Umbilical cord (tissue), 2 donors: ENCODE measurements at places on chromosomes 12 and 14. TPM values are rescaled to one million over a fixed set of nuclear protein-coding genes. Genes with fewer than 3 reads are reported as not detected.

- DNase-seq: no peak
These were observed 9.2 kb upstream of the ADAM21 start for GRCh38 chr14:70442750-70443149.

The TAS2R42 gene
- 2.4 TPM for total RNA-seq

DNA sequence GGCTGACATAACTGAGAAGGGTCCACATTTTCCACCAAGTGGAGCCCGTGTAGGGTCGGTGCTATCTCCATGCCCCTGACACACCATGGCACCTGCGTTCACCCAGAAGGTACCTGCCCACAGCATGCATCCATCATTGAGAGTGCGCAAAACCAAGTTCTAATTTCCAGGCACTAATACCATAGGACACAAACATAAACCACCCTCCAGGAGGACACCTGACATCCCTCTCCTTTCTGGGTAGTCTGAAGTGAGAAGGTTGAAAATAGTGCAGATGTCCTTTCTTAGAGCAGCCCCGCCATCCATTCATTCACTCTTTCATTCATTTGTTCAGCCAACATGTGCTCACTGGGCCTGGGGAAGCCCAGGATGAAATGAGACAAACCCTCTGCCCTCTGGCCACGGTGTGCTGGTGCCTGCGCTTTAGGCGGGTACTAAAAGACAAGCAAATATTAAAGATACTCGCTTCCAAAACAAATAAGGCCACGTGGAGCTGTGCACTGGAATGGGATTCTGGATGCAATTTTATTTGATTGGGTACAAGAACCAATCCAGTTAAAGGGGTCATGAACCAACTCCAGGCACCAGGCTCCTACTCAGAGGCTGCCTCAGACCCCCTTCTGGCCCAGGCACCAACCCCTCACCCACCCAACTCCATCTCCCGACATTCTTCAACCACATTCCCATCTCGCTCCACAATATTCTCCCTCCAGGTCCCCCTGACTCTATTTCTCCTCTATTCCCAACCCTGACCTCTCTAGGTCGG is 1.2 kb downstream of the TTC7B start:
- no peak for DNase-seq

The MIPOL1 gene
- total RNA-seq: 65.0 TPM

The RNU4-1 gene
- total RNA-seq: under 0.01 TPM

DNA sequence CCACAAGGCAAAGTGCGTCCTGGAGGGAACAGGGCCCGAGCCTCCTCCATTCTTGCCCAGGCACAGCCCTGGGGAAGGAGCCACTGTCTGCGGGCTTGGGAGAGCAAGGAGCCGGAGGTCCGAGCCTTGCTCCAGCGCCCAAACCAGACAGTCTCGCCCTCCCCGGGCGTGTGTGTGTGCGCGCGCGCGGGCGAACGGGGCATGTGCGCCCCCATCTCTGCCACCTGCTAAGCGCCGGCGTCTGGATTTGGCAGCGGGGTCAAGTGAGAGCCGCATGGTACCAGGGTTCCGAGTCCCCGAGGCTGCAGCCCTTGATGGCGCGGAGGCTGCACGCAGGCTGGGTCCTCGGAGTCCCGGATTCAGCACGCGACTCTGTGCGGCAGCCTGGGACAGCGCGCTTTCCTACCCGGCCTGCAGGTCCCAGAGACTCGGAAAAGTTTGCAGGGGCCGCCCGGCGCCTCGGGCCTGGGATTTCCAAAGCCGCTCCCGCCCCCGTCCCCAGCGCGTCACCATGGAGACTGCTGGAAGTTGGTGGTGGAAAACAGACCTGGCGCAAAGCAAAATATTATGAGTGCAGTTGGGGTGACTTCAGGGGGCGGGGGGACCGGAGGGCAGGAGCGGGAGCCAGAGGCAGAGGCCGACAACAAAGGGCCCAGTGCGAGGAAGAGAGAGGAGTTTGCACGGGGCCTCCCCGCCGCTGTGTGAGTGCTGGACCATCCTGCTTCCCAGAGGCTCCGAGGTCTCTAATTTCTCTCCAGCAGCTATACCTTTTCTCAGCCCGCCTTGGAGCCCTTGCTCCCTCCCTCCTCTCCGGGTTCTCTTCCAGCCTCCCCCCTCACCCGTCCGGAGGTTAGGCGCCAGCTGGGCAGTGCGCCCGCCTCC is 4.2 kb downstream of the RFX4 start:
- no peak for DNase-seq

DNA sequence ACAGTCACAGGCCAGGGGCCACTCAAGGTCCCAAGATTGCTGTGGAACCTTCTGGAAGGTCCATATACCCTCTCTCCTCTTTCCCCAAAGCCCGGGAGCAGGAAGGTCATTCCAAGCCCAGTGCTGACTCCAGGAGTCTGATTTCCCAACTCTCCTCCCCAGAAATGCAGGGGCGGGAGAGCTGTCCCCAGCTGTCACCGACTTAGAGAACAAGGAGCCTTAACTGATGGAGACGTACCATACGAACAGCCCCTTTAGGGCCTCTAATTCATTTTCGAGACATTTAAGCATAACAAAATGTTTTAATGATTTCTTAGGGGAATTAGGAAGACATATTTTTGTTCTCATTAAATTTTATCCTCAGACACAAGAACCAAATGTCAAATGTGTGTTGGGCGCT is 99.2 kb downstream of the PHETA1 start:
- DNase-seq: no peak
